ENCODE measurements at places on chromosomes 1 and 21. TPM values are rescaled to one million over a fixed set of nuclear protein-coding genes. Genes with fewer than 3 reads are reported as not detected.

Gene NTRK1
- 0.23 TPM for polyA plus RNA-seq

Gene OR10Z1
- not detected for polyA plus RNA-seq

Gene HMGCS2
- polyA plus RNA-seq = 2.5 TPM

Gene ZNF691
- 11.8 TPM for polyA plus RNA-seq

Gene PLD5
- polyA plus RNA-seq = not detected

Gene PBXIP1
- 19.7 TPM for polyA plus RNA-seq

Gene RAB42
- 0.70 TPM for polyA plus RNA-seq

Gene LDLRAP1
- polyA plus RNA-seq = 13.3 TPM

Gene NUF2
- 1.1 TPM for polyA plus RNA-seq

Gene AGMAT
- polyA plus RNA-seq = 0.56 TPM

Gene TEX38
- not detected for polyA plus RNA-seq

Gene CA14
- 1.4 TPM for polyA plus RNA-seq

Gene SPRR2D
- polyA plus RNA-seq = not detected

Gene SLFNL1
- polyA plus RNA-seq = 0.31 TPM

Gene GBP1
- 27.5 TPM for polyA plus RNA-seq

Gene ESRRG
- polyA plus RNA-seq = 24.0 TPM

Gene DYNLT5
- polyA plus RNA-seq = 0.37 TPM

Data from stomach (tissue), 19 donors.